Fibroblast of lung (primary cell): ENCODE measurements at places on chromosomes 16 and 17. TPM values are rescaled to one million over a fixed set of nuclear protein-coding genes. Genes with fewer than 3 reads are reported as not detected.

PRSS53 gene
- total RNA-seq, result 1.0 and 1.7 TPM in 2 replicates

DNA sequence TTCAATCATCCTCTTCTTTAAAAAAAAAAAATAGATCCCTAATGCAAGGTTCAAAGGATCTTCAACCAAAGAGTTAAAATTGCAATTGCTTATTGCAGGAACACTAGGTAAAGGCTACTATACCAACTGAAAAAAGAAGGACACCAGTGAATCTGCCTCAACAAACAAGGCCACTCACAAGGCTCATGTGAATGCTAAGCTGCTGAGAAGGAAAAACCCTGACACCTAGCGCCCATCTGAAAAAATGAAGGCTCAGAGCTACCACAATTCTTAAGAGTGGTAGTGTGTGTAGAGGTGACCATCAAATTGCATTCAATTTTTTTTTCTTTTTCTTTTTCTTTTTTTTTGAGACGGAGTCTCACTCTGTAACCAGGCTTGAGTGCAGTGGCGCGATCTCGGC is 201.6 kb upstream of the C17orf78 start:
- H3K4me3 ChIP-seq, result no peak overlapping the region
- peak; percentile 59 for DNase-seq
- no peaks in the 10 kb centered on the region for H3K36me3 ChIP-seq
- no peaks in the 10 kb centered on the region for H3K27me3 ChIP-seq

GJC1 gene
- total RNA-seq, result 19.3 and 33.9 TPM in 2 replicates

GRCh38 chr16:9126609-9127008 is 35.2 kb downstream of the HAPSTR1 start:
- no peak overlapping the region for H3K27ac ChIP-seq
- peaks cover 3% of the 10 kb centered on the region for H3K4me1 ChIP-seq
- DNase-seq, result no peak
- H3K4me3 ChIP-seq, result no peak overlapping the region

GRCh38 chr17:42518046-42518754 is 17.8 kb upstream of the NAGLU start:
- DNase-seq, result peak; percentile 98
- peaks cover 55% of the 10 kb centered on the region for H3K4me1 ChIP-seq
- H3K27ac ChIP-seq, result peak overlapping the region; percentile 97
- peaks cover 9% of the 10 kb centered on the region for H3K36me3 ChIP-seq
- no peaks in the 10 kb centered on the region for H3K27me3 ChIP-seq

- H3K36me3 ChIP-seq, result peaks cover 1% of the 10 kb centered on the region
- H3K27me3 ChIP-seq, result no peaks in the 10 kb centered on the region
- peak overlapping the region; percentile 100 for H3K4me3 ChIP-seq
- peak overlapping the region; percentile 97 for H3K27ac ChIP-seq
- peak; percentile 46 for DNase-seq
- H3K4me1 ChIP-seq, result peaks cover 5% of the 10 kb centered on the region
Observed at GRCh38 chr17:42422412-42422957, 571 bp downstream of the CAVIN1 start.

CDK3 gene
- 1.3 TPM in 2 replicates for total RNA-seq

DRC3 gene
- 0.26 and 0.33 TPM in 2 replicates for total RNA-seq

DNA sequence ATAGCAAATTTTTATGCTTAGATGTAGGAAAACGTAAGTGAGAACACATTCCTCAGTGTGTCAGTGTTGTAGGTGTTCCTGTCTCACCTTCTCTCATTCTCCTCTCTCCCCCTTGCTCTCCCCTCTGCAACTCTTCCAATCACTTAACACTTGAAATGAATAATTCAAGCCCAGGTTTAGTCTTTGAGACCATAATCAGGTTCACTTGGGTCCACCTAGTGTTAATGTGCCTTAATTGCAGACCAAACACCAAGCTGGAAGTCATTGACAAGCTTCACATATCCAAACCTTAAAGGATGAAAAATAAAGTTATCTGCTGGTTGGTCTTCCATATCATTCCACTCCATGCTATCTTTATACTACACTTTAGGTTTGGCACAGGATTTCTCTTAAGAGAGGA is 37.0 kb downstream of the STXBP4 start:
- no peaks in the 10 kb centered on the region for H3K36me3 ChIP-seq
- H3K4me1 ChIP-seq, result no peaks in the 10 kb centered on the region
- H3K4me3 ChIP-seq, result no peak overlapping the region
- no peaks in the 10 kb centered on the region for H3K27me3 ChIP-seq
- H3K27ac ChIP-seq, result no peak overlapping the region

DNA sequence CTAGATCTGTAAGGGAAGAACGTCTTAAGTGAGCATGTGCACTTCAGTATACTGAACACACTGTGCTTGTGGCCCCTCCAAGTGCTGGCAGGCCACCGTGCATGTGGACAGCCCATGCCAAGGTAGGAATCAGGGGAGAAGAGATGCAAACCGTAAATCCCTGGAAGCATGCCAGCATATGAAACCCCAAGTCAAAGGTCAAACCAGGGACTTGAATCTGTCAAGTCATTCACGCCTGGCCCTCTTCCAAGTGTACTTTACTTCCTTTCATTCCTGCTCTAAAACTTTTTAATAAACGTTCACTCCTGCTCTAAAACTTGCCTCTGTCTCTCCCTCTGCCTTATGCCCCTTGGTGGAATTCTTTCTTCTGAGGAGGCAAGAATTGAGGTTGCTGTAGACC is 2.8 kb upstream of the ATXN2L start:
- H3K36me3 ChIP-seq, result peaks cover 3% of the 10 kb centered on the region
- no peaks in the 10 kb centered on the region for H3K27me3 ChIP-seq
- peaks cover 2% of the 10 kb centered on the region for H3K4me1 ChIP-seq

COX6A2 gene
- not detected in 2 replicates for total RNA-seq

DNA sequence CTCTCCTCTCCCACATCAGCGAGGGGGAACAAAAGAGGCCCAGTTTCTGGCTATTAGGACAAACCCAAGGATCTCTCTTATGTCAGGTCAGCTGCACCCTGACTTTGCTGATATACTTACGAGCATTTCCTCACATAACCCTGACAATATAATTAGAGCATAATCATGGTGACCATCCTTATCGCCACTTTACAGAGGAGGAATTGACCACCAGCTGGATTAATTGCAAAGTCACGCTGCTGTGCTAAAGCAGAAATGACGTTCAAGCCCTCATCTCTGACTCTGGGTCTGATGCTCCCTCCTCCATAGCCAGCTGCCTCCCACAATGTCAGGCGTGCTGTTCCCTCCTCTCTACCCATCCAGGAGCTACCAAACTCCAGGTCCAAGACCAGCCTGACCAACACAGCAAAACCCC is 42.6 kb downstream of the TRARG1 start:
- H3K4me3 ChIP-seq, result no peak overlapping the region
- no peak for DNase-seq
- H3K27me3 ChIP-seq, result no peaks in the 10 kb centered on the region
- no peak overlapping the region for H3K27ac ChIP-seq

- peaks cover under 1% of the 10 kb centered on the region for H3K4me1 ChIP-seq
- no peaks in the 10 kb centered on the region for H3K27me3 ChIP-seq
- H3K36me3 ChIP-seq, result peaks cover 6% of the 10 kb centered on the region
- no peak overlapping the region for H3K27ac ChIP-seq
Observed at GRCh38 chr16:58678716-58679115, 5.9 kb downstream of the SLC38A7 start.

KRT40 gene
- not detected in 2 replicates for total RNA-seq

DNA sequence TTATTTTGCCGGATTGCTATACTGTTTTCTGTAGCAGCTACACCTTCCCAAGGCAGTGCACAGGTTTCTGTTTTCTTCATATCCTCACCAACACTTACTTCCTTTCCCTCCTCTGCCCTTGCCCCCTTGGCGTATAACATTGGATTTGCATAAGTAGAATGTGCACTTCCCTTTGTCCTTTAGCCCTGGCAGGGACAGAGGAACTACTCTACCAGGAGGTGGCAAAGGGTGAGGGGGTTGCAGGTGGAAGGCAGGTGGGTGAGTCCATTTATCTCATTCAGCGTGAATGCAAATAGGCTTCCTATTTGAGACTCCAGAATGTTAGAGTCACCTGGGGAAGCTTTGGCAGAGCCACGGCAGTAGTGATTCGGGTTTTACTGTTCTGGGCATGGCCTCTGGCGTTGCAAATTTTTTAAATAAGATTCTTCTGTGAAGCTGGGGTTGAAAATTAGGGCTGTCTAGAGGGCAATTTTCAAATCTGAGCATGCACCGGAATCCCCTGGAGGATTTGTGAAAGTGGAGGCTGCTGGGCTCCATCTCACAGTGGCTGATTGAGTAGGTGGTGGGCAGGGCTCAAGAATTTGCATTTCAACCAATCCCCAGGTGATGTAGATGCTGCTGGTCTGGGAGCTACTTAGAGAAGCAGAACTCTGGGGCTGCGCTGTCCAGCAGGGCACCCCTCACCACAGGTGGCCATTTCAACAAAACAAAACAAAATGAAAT is 84.7 kb downstream of the PLCG2 start:
- no peak for DNase-seq
- H3K36me3 ChIP-seq, result no peaks in the 10 kb centered on the region
- H3K27ac ChIP-seq, result no peak overlapping the region
- H3K27me3 ChIP-seq, result no peaks in the 10 kb centered on the region
- no peaks in the 10 kb centered on the region for H3K4me1 ChIP-seq

DNA sequence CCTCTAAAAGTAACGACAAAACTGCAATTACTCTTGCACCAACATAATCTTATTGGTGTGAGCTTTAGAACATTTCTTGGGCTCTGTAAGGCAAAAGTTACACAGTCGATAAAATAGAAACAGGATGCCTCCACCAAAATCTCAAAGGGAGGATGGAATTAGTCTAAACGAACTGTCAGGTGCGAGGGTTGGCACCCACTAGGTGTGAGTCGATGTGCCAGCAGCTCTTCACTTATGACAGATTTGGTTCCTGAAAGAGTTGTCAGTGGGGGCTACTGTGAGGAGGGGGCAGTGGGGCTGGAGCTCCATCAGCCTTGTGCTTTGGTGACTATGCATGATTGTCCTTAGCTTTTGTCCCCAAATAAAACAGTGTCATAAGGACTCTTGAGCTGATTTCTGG is 422.9 kb downstream of the TMEM114 start:
- no peak overlapping the region for H3K4me3 ChIP-seq
- H3K27ac ChIP-seq, result no peak overlapping the region
- DNase-seq, result no peak
- no peaks in the 10 kb centered on the region for H3K27me3 ChIP-seq
- H3K36me3 ChIP-seq, result no peaks in the 10 kb centered on the region

SMARCE1 gene
- 75.6 and 86.5 TPM in 2 replicates for total RNA-seq

DNA sequence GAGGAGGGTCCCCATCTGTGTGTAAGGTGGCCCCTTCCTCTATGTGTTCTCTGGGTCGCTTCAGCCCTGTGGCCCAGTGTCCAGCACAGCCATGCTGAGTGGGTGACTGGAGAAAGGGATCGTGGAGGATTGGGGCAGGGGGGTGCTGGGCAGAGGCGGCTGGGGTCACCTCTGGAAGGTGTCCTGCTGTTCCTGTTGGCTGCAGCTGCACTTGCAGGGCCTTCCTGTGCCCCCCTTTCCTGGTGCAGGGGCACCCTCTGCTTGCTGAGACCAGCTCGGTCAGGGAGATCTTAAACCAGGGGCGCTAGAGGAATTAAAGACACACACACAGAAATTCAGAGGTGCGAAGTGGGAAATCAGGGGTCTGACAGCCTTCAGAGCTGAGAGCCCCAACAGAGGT is 11.1 kb downstream of the IL32 start:
- H3K27ac ChIP-seq, result no peak overlapping the region
- H3K36me3 ChIP-seq, result no peaks in the 10 kb centered on the region
- DNase-seq, result no peak
- H3K4me1 ChIP-seq, result no peaks in the 10 kb centered on the region

DNA sequence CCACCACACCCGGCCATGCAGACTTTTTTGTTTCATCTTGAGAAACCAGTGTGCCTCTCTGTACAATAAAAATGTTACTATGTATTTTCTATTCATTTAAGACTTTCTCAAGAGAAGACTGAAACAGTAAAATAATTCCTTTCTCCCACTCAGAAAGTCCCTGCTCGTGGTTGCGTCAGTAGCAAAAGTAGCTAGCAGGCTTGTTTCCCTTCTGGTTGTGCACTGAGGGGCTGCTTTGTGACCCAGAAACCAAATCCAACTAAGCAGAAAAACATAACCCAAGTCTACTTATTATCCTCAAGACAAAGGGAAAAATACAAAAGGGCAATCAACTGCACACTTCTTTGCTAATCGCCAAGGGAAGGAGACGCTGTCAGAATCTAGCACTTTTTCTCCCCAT is 3.4 kb upstream of the PNPO start:
- peaks cover 10% of the 10 kb centered on the region for H3K4me1 ChIP-seq
- DNase-seq, result no peak
- H3K27ac ChIP-seq, result no peak overlapping the region
- H3K27me3 ChIP-seq, result no peaks in the 10 kb centered on the region

GRCh38 chr17:6366221-6366666 is 68.7 kb downstream of the AIPL1 start:
- no peaks in the 10 kb centered on the region for H3K4me1 ChIP-seq
- H3K4me3 ChIP-seq, result no peak overlapping the region
- no peaks in the 10 kb centered on the region for H3K27me3 ChIP-seq
- H3K27ac ChIP-seq, result no peak overlapping the region
- H3K36me3 ChIP-seq, result no peaks in the 10 kb centered on the region

HID1 gene
- under 0.01 and 0.17 TPM in 2 replicates for total RNA-seq

CYGB gene
- 12.4 and 19.5 TPM in 2 replicates for total RNA-seq

TMEM238L gene
- not detected in 2 replicates for total RNA-seq

GRCh38 chr17:50297407-50297865 is 23.2 kb downstream of the TMEM92 start:
- no peaks in the 10 kb centered on the region for H3K4me1 ChIP-seq
- no peaks in the 10 kb centered on the region for H3K36me3 ChIP-seq
- no peak overlapping the region for H3K4me3 ChIP-seq
- peak; percentile 64 for DNase-seq

NOG gene
- total RNA-seq, result 0.51 and 0.99 TPM in 2 replicates

- peak; percentile 62 for DNase-seq
- no peaks in the 10 kb centered on the region for H3K27me3 ChIP-seq
- H3K27ac ChIP-seq, result peak overlapping the region; percentile 98
- peaks cover 12% of the 10 kb centered on the region for H3K4me1 ChIP-seq
Observed at GRCh38 chr17:28812748-28813377, 29.7 kb downstream of the FAM222B start.

DNA sequence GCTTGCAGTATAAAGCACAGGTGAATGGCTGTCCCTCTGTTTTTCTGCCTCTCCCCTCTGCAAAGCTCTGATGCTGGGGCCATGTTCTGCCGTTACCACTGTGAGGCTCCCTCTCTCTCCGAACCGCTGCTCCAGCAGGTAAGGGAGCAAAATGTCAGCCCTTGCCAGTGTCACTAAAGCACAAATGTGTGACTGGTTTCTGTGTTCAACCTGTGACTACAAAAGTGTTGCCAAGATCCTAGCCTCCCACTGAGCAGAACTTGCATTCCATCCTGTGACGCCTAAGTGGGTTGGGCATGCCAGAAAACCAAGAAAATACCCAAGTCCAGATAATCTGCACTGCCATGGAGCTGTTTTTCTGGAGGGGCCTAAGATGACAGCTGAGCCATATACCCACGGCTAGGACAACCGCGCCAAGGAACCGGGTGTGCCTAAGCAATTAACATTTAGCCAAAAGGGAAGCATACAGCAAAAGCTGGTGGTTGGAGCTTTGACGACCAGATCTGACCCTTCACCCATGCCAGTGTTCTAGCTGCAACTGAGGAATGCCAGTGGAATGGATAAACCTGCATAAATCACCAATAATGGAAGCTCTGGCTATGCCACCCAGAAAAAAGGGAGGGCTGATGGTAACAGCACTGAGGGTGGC is 35.0 kb downstream of the PSME3IP1 start:
- no peak overlapping the region for H3K27ac ChIP-seq
- DNase-seq, result no peak
- H3K27me3 ChIP-seq, result no peaks in the 10 kb centered on the region
- H3K36me3 ChIP-seq, result peaks cover 2% of the 10 kb centered on the region
- H3K4me1 ChIP-seq, result no peaks in the 10 kb centered on the region

MMP15 gene
- 2.1 and 6.4 TPM in 2 replicates for total RNA-seq
